ENCODE measurements at places on chromosomes 1 and 21. TPM values are rescaled to one million over a fixed set of nuclear protein-coding genes. Genes with fewer than 3 reads are reported as not detected.

TRIM58 gene
- total RNA-seq: 6.0 TPM

GBP6 gene
- 0.65 TPM for total RNA-seq

FCRL2 gene
- not detected for total RNA-seq

TMPRSS15 gene
- not detected for total RNA-seq

NOC2L gene
- 132 TPM for total RNA-seq

PDPN gene
- 7.6 TPM for total RNA-seq

SLC16A1 gene
- 110 TPM for total RNA-seq

TOR1AIP2 gene
- total RNA-seq: 57.4 TPM

USH2A gene
- total RNA-seq: not detected

FMO2 gene
- total RNA-seq: not detected

RNU1-1 gene
- total RNA-seq: under 0.01 TPM

STYXL2 gene
- total RNA-seq: not detected

AVPR1B gene
- total RNA-seq: not detected

UBE2U gene
- not detected for total RNA-seq

NUDT4B gene
- 30.9 TPM for total RNA-seq

ZBTB7B gene
- 20.4 TPM for total RNA-seq

ANGPTL1 gene
- not detected for total RNA-seq

RAB42 gene
- total RNA-seq: 14.5 TPM

OTUD7B gene
- 7.6 TPM for total RNA-seq

AMY1B gene
- total RNA-seq: not detected

GJA5 gene
- total RNA-seq: 2.7 TPM

KIF2C gene
- total RNA-seq: 72.8 TPM

OR2T33 gene
- not detected for total RNA-seq

PPFIA4 gene
- 11.6 TPM for total RNA-seq

KCNJ15 gene
- total RNA-seq: 40.8 TPM

RSPO1 gene
- total RNA-seq: not detected

CA6 gene
- not detected for total RNA-seq

CDA gene
- total RNA-seq: 6.0 TPM

GNAT2 gene
- total RNA-seq: not detected

OR2L3 gene
- total RNA-seq: not detected

SLC25A24 gene
- 76.0 TPM for total RNA-seq

TSPAN2 gene
- total RNA-seq: 4.6 TPM

TFF2 gene
- not detected for total RNA-seq

SERTAD4 gene
- total RNA-seq: 8.7 TPM

CNIH3 gene
- total RNA-seq: 1.4 TPM

CD2 gene
- not detected for total RNA-seq

RNF19B gene
- total RNA-seq: 25.8 TPM

FNDC5 gene
- not detected for total RNA-seq

MPZ gene
- total RNA-seq: 1.2 TPM

OR10Z1 gene
- total RNA-seq: not detected

DNTTIP2 gene
- total RNA-seq: 36.8 TPM

C8B gene
- total RNA-seq: not detected

C4BPA gene
- not detected for total RNA-seq

PPOX gene
- total RNA-seq: 22.0 TPM

GUCA2B gene
- not detected for total RNA-seq

LYST gene
- total RNA-seq: 10.3 TPM

PPP1R8 gene
- total RNA-seq: 45.4 TPM

AHCYL1 gene
- 46.4 TPM for total RNA-seq

SLAMF7 gene
- 0.06 TPM for total RNA-seq

POTED gene
- not detected for total RNA-seq

DNAH14 gene
- 10.1 TPM for total RNA-seq

PADI2 gene
- total RNA-seq: 1.5 TPM
